Urothelium cell line (cell line): ENCODE measurements at places on chromosomes 12 and 14.

- DNase-seq, result no peak
These were observed 201.4 kb upstream of the EEA1 start for GRCh38 chr12:93130366-93131054.

DNA sequence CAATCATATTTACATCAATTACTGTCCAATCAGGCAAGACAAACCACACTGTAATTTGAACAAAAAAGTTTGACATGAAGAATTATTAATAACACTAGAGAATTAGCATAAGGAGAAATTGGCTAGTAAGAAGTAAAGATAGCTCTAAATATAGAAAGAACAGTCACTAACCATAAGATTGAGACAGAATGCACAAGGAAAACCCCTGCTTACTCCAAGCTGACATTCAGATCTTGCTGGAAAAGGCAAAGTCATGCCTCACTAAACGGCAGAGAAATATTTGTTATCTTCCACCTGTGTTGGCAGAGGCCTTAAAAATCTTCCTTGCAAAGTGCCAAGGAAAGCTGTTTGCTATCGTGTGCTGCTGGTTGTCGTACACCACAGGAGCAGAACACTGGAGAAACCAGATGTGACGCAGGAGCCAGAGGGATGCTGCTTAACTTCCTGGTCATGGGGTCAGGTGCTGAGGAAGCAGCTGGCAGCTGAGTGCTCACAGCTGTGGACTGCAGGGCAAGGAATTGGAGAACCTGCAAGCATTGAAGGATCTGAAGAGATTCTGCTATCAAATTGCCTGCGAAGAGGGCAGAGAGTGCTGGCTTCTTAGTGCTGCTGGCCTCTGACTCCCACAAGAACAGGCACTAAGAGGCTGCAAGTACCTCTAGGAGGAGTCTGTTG, 1323.3 kb downstream of the LRFN5 start:
- no peak for DNase-seq

- peak; percentile 45 for DNase-seq
These were observed 24.3 kb downstream of the MOAP1 start for GRCh38 chr14:93160353-93160801.

DNA sequence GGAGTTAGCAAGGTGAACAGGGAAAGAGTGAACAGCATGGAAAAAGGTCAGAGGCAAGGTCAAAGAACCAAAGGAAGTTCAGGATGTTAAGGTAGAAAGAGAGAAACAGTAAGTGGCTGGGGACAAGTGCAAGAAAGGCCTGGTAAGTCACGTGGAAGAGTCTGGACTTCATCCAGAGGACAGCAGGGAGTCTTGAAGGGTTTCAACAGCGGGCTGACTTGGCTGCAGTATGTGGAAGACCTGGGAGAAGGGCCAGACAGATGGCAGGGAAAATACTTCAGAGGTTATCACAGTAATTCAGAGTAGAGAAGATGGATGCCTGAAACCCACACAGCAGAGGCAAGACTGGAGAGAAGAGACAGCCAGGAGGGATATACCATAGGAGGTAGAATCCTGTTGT, 34.0 kb downstream of the CIT start:
- no peak for DNase-seq

DNA sequence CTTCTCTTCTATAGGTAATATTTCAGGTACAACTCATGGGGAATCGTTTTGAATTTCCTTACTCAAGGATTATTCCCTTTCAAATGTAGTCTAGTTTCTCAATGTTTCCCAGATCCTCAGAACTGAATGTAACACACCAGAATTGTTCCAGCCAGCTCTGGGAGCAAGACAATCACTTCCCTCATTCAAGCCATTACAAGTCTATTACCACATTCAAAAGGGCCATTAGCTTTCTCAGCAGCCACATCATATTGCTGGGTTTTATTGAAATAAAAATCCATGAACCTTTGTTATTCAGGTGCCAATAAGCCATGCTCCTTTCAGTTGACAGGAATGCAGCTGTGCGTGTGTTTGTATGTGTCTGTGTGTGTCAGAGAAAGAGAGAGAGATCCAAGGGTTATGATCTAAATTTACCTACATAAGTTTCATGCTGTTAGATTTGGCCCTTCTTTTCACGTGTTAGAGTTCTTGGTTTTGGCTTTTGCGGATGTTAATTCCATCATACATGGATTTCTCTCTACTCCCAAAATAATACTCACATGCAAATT, 357.7 kb downstream of the BCAT1 start:
- DNase-seq, result no peak

DNA sequence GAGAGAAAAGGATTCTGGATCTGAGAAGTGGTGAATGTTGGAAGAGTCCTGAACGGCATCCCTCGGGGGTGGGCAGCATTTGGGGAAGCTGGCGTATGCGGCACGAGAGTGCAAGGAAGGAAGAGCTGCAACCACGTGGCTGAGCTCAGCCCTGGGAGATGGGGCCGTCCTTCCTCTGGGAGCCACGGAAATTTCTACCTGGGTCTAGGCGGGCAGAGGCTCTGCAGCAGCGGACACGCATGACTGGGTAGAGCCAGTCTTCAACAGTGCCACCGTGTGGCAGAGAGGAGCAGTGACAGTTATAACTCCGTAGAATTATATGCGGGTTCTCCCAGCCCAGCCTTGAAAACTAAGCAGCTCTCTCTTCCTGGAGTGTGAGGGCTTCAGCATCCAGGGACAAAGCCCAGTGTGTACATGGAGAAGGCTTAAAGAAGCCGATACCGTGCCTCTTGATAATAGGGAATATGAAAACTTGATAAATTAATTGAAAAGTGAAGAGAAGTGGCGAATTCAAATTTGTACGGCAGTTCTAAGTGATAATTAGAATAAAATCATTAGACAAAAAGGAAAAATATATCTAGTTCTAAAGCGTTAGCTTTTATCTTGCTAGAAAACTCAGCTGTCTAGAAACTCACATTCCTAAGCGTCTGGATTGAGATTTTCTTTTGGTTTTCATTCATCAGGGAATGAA, 82.9 kb upstream of the STXBP6 start:
- peak; percentile 83 for DNase-seq

DNA sequence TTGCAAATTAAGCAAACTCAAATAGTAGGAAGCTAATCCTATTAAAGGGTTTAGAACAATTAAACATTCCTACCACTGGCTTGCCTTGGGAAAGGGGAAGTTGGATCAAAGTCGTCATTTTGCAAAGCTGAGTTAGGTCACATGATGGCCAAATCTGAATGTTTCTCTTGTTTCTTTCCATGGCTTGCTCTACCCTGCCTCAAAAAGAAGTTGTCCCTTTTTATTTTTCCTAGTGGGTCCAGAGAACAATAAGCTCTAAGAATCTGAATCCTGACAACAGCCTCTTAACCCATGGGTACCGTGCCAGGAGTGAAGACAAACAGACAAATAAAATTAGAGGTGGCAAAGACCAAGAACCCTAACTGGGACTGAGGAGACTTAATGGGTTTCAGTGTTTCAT, 26.2 kb upstream of the NPFF start:
- DNase-seq, result no peak

GRCh38 chr12:2970744-2971143, 11.5 kb downstream of the TEAD4 start:
- no peak for DNase-seq

GRCh38 chr14:54652605-54653052, 85.7 kb downstream of the SAMD4A start:
- no peak for DNase-seq

DNA sequence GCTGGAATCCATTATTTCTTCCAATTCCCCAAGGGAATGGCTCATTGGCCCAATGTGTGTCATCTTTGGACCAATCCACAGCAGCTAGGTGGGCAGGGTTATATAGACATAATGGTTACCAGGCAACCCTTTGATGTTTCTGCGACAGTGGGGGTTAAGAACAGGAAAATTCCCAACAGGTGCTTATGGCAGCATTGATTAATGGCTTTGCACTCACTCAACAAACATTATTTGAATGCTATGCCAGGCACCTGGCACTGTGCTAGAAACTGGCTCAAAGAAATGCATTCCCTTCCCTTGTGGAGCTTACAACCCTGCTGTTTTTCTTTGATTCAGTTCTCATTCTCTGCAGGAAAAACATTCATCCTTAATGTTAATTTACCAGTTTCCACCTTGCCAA, 1221.0 kb downstream of the AACS start:
- DNase-seq, result no peak

GRCh38 chr12:45729233-45730083, at the start of gene ARID2:
ARID2 (plus strand) TSS chr12:45729706; CDS start chr12:45729837, 131 bp downstream.
- peak; percentile 51 for DNase-seq

GRCh38 chr12:6360578-6361490, 14.5 kb downstream of the SCNN1A start:
- DNase-seq, result no peak

GRCh38 chr12:114680604-114681069, 3.3 kb downstream of the TBX3 start:
- no peak for DNase-seq

DNA sequence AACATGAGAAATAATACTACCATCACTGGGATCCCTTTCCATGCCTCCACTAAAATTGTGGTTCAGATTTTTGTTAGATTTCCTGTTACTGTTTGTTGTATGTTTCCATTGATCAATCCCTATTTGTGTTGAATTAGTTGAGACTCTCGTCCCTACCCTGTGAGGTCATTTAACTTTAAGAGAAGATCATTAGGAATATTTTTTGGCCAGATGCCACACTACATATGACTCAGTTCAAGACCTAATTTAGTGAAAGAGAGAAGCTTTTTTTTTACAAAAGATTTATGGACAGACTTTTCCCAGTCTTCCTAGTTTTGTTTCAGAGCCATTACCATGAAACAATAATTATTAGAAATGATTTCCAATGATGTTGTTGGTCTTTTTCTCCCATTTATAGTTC, 35.5 kb downstream of the CPSF6 start:
- DNase-seq, result no peak
